ENCODE measurements at places on chromosomes 7 and 10. TPM values are rescaled to one million over a fixed set of nuclear protein-coding genes. Genes with fewer than 3 reads are reported as not detected.

DNA sequence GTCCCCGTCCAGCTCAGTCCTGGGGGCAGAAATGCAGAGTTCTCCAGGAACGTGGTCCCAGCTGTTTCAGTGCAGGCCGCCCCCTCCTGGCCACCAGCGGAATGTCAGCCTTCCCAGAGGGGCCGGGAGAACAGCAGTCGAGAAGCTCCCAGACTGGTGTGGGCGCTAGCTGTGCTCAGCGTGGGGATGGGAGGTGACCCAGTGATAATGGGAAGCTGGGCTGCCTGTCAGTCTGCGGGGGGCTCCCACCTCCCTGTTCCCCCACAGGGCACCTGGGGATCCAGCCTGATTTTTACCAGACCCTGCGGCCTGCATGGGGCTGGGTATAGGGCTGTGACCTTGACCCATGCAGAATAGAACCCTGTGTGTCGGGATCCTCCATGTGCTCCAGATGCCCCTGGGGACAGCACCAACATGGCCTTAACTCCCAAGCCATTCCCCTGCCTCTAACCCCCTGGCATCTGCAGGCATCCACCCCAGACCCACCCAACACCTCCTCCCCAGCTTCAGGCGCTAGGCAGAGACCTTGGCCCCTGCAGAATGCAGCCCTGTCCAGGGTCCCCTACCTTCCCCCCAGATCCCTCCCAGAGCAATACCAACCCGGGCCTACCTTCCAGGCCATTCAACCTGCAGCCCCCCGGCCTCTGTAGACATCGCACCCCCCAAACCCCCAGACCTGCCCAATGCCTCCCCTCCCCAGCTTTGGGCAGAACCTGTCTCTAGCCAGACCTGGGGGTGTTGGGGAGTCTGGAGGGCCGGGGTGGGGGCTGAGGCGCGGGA lies 880 bp upstream of the ELN start:
- no peak overlapping the region for H3K27ac ChIP-seq
- H3K36me3 ChIP-seq: no peaks in the 10 kb centered on the region
- peaks cover 46% of the 10 kb centered on the region for H3K27me3 ChIP-seq
- H3K4me1 ChIP-seq: no peaks in the 10 kb centered on the region
- H3K4me3 ChIP-seq: no peak overlapping the region

GRCh38 chr10:129063877-129064276 lies 403.2 kb upstream of the MGMT start:
- peak; percentile 11 for DNase-seq
- H3K4me1 ChIP-seq: peaks cover 4% of the 10 kb centered on the region
- no peaks in the 10 kb centered on the region for H3K36me3 ChIP-seq
- H3K27ac ChIP-seq: no peak overlapping the region
- peaks cover 42% of the 10 kb centered on the region for H3K27me3 ChIP-seq
- no peak overlapping the region for H3K4me3 ChIP-seq

GRCh38 chr10:26481914-26482550 lies 43.9 kb downstream of the APBB1IP start:
- peak overlapping the region; percentile 89 for H3K27ac ChIP-seq
- H3K27me3 ChIP-seq: no peaks in the 10 kb centered on the region
- H3K4me3 ChIP-seq: peak overlapping the region; percentile 73
- H3K4me1 ChIP-seq: peaks cover 76% of the 10 kb centered on the region
- H3K36me3 ChIP-seq: peaks cover 43% of the 10 kb centered on the region
- peak; percentile 69 for DNase-seq

- no peak overlapping the region for H3K27ac ChIP-seq
- H3K4me3 ChIP-seq: no peak overlapping the region
- no peaks in the 10 kb centered on the region for H3K4me1 ChIP-seq
Observed at GRCh38 chr7:117405519-117405918, 21.8 kb downstream of the ASZ1 start.

DNA sequence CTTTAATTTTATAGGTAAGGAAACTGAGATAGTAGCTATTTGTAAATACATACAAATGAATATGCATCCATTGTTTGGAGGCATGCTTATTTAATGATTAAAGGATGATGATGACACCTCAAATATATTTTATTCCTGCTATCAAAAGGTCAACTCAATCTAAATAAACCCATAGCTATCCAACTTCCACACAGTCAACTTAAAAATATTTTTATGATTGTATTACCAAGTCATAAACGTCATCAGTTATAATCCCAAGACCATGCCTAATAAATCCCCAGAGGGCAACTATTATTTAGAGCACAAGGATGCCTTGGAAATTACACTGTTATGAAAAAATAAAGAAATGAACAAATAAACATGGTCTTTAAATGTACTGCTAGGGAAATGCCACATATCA lies 102.1 kb downstream of the MPP7 start:
- H3K27ac ChIP-seq: no peak overlapping the region
- no peak overlapping the region for H3K4me3 ChIP-seq
- H3K4me1 ChIP-seq: no peaks in the 10 kb centered on the region
- H3K36me3 ChIP-seq: no peaks in the 10 kb centered on the region
- DNase-seq: no peak

- no peak overlapping the region for H3K4me3 ChIP-seq
- no peak for DNase-seq
- no peaks in the 10 kb centered on the region for H3K36me3 ChIP-seq
- H3K27me3 ChIP-seq: peaks cover 17% of the 10 kb centered on the region
- H3K4me1 ChIP-seq: no peaks in the 10 kb centered on the region
- no peak overlapping the region for H3K27ac ChIP-seq
Observed at GRCh38 chr7:69966766-69967591, 368.7 kb downstream of the AUTS2 start.

- no peaks in the 10 kb centered on the region for H3K36me3 ChIP-seq
- no peak overlapping the region for H3K27ac ChIP-seq
- no peak for DNase-seq
- H3K4me3 ChIP-seq: no peak overlapping the region
- H3K4me1 ChIP-seq: peaks cover 1% of the 10 kb centered on the region
Observed at GRCh38 chr7:32428546-32428945, 61.6 kb downstream of the LSM5 start.

DNA sequence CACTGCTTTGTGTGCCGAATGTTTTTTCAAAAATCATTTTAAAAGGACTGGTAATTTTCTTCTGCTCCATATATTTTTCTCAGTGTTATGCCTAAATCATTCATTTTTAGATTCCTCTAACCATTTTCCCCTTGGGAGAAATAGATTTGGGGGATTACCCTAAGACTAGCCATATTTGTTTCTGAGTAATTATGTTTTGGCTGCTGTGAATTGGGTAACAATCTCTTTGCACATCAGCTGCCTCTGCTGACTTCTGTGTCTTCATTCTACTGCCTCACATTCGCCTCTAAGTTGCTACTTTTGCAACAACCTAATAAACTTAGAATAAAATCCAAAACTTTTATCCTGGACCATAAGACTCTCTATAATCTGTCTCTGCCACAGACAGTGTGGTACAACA lies 18.5 kb upstream of the MRC1 start:
- no peak overlapping the region for H3K27ac ChIP-seq
- H3K4me3 ChIP-seq: no peak overlapping the region
- no peaks in the 10 kb centered on the region for H3K27me3 ChIP-seq
- no peaks in the 10 kb centered on the region for H3K36me3 ChIP-seq
- H3K4me1 ChIP-seq: peaks cover 4% of the 10 kb centered on the region

DNA sequence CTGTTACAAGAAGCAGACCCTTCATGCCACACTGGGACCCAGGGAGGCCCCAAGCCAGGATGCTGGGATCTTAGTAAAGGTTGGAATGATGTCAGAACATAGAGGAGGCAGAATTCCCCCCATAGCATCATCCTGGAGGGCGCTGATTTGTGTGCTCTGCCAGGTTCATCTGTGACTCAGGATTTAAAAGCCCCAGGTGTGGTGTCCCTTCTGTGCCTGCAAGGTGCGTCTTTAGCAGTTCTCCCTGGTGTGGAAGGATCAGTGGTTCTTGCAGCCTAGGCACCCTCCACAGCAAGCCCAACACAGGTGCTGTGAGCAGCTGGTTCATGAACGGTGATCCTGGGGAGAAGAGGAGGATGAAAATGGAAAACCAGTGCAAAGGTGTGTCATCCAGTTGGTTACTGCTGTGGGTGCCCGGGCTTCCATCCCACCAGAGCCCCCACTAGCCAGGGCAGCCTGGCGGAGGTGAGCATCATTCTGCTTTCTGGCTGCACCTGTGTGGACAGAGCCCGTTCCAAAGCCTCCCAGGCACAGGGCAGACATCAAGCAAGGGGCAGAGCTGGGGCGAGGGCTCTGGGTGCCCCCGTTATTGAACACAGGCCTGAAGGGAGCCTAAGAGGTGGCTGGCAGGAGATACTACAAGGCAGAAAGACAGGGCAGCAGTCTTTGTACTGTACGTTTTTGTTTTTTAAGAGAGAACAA lies 49.5 kb downstream of the IKZF1 start:
- no peak for DNase-seq
- H3K4me1 ChIP-seq: peaks cover 94% of the 10 kb centered on the region
- peak overlapping the region; percentile 49 for H3K4me3 ChIP-seq
- H3K36me3 ChIP-seq: peaks cover 87% of the 10 kb centered on the region
- H3K27ac ChIP-seq: peak overlapping the region; percentile 82
- H3K27me3 ChIP-seq: no peaks in the 10 kb centered on the region

- no peak overlapping the region for H3K27ac ChIP-seq
- H3K36me3 ChIP-seq: no peaks in the 10 kb centered on the region
- no peak overlapping the region for H3K4me3 ChIP-seq
- no peak for DNase-seq
Observed at GRCh38 chr7:83739527-83739926, 90.6 kb upstream of the SEMA3E start.

DNA sequence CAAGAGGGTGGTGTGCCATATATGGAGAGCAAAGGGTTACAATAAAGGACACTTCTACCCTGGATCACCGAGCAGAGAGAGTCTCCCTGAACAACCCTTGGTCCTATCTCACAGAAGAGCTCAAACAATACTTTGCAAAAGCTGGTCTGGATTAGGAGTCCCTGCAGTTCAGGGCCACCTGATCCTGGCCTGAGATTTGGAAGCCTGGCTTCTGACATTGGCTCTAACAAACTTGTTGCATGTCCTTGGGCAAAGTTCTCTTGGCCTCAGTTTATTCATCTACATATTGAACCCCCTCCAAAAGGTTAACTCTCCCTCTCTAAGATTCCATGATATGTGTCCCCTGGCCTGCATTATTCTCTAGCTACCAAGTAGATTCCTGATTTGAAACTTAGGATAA lies 1.7 kb downstream of the RBP4 start:
- H3K4me3 ChIP-seq: no peak overlapping the region
- no peak overlapping the region for H3K27ac ChIP-seq
- H3K4me1 ChIP-seq: no peaks in the 10 kb centered on the region
- DNase-seq: no peak
- no peaks in the 10 kb centered on the region for H3K36me3 ChIP-seq

- DNase-seq: no peak
- H3K4me3 ChIP-seq: no peak overlapping the region
- H3K27me3 ChIP-seq: no peaks in the 10 kb centered on the region
- H3K4me1 ChIP-seq: peaks cover 2% of the 10 kb centered on the region
- peak overlapping the region; percentile 81 for H3K27ac ChIP-seq
Observed at GRCh38 chr10:84176836-84177474, 3.4 kb downstream of the GPR15LG start.

DNA sequence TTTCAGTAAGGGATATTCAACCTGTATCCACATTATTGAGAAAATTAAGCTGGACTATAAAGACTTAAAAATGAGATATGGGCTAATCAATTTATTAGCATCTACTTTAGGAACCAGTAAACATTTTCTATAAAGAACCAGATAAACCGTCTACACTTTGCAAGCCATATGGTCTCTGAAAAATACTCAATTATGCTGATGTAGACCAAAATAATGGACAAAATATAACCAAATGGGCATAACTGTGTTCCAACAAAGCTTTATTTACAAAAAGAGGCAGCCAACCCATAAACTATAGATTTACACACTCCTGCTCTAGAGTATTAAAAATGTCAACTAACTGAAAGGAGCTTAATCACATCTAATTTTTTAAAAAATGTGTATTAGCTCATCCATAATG lies 42.3 kb downstream of the TNPO3 start:
- peaks cover 58% of the 10 kb centered on the region for H3K36me3 ChIP-seq
- no peak overlapping the region for H3K27ac ChIP-seq
- H3K27me3 ChIP-seq: no peaks in the 10 kb centered on the region
- no peak overlapping the region for H3K4me3 ChIP-seq
- no peak for DNase-seq
- H3K4me1 ChIP-seq: peaks cover 16% of the 10 kb centered on the region

DNA sequence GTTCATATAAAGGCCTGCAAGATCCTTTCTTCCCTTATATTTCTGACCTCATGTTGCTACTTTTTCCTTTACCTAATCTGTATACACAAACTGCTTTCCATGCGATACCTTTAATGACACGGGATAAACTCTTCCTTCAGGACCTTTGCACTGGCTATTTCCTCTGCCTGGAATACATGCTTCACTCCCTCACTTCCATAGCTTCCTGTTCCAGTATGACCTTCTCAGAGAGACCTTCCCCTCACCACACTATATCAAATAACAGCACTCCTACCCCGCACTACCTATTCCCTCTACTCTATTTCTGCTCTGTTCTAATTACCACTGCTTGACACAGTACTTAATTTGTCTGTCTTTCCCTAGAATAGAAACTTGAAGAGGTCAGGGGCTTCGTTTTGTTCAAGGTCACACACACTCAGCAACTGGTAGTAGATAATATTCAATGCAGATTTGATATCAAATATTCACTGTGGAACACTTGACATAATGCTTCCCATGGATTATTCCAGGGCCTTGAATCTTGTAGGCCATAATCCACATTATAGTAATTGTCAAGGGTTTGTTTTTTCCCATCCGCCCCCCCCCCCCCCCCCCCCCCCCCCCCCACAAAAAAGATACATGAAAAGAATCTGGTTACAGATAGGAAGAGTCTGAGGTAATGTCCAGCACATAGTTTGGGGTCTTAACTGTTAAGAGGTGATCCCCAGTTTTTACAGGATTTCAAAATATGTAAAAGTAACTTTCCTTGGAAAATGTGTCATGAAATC lies 11.1 kb downstream of the SYPL1 start:
- no peak for DNase-seq
- peak overlapping the region; percentile 2 for H3K27ac ChIP-seq
- H3K27me3 ChIP-seq: no peaks in the 10 kb centered on the region
- H3K4me3 ChIP-seq: no peak overlapping the region

DNA sequence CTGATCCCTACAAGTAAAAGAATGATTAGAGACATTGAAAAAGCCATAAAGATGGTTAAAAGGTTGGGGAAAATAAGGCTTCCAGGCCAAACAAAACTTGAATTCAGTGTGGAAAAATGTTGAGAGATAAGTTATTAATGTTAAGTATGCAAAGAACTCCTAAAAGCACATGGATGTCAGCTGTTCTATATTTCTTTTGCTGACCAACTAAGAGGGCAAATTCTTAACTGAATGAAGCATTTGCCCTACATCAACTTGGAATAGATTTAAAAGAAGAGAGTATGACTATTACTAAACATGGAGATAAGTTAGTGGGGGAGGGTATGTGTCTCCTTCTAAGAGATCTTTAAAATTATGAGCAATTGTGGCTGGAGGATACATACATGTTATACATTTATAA lies 124.8 kb downstream of the KIAA1217 start:
- no peaks in the 10 kb centered on the region for H3K27me3 ChIP-seq
- no peaks in the 10 kb centered on the region for H3K36me3 ChIP-seq
- no peak overlapping the region for H3K27ac ChIP-seq
- no peak for DNase-seq
- H3K4me1 ChIP-seq: no peaks in the 10 kb centered on the region
- no peak overlapping the region for H3K4me3 ChIP-seq

- peaks cover 3% of the 10 kb centered on the region for H3K4me1 ChIP-seq
- no peak overlapping the region for H3K27ac ChIP-seq
- no peaks in the 10 kb centered on the region for H3K36me3 ChIP-seq
- H3K4me3 ChIP-seq: no peak overlapping the region
Observed at GRCh38 chr7:142331941-142332340, 74.1 kb upstream of the PRSS58 start.

Gene NRP1
- 0.23 TPM for total RNA-seq

Gene CCDC172
- not detected for total RNA-seq

Gene ARHGEF35
- total RNA-seq: 2.6 TPM

Gene BAIAP2L1
- total RNA-seq: 0.89 TPM
